Nephron progenitor cell (in vitro differentiated cells): ENCODE measurements at places on chromosomes 5 and 9.

DNA sequence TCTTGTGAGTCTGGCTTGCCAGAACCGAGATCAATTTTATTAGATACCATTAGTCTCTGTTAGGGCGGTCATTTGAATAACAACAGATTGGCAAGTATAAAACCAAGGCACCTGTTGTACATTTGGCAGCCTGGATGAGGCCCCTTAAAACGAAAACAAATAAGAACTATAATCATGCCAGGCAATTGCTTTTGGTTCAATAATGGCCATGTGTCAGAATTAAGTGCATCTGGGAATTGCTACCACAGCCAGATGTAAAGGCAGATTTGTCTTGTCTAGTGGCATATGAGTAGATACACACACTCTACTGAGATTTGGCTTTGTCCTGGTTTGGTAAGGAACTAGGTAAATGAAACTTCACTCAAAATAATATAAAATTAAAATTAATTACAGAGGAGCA lies 1046.2 kb upstream of the DMAC1 start:
- DNase-seq = no peak

GRCh38 chr9:134617246-134617645 lies 24.4 kb upstream of the COL5A1 start:
- no peak for DNase-seq

DNA sequence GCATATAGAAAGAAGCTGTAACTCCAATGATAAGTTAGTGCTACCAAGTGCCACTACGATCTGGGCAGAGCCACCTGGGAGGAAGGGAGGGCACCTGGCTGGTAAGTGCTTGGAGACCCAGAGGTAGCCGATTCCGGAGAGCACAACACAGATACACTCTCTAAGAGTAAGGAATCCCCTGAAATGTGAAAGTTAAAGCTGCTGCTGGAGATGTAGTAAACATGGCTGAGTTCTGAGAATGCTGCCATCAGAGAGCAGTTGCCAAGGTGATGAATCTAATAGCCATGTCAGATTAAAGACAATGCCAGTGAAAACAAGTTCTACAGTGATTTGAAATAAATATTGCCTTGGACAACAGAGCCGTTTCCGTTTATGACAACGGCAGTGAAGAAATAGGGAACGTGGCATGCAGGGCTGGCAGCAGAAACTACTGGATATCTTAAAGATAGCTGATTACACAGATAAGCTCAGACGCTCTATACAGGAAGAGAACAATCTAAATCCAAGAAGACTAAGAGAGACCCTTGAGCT lies 561.2 kb upstream of the C9orf72 start:
- no peak for DNase-seq

DNA sequence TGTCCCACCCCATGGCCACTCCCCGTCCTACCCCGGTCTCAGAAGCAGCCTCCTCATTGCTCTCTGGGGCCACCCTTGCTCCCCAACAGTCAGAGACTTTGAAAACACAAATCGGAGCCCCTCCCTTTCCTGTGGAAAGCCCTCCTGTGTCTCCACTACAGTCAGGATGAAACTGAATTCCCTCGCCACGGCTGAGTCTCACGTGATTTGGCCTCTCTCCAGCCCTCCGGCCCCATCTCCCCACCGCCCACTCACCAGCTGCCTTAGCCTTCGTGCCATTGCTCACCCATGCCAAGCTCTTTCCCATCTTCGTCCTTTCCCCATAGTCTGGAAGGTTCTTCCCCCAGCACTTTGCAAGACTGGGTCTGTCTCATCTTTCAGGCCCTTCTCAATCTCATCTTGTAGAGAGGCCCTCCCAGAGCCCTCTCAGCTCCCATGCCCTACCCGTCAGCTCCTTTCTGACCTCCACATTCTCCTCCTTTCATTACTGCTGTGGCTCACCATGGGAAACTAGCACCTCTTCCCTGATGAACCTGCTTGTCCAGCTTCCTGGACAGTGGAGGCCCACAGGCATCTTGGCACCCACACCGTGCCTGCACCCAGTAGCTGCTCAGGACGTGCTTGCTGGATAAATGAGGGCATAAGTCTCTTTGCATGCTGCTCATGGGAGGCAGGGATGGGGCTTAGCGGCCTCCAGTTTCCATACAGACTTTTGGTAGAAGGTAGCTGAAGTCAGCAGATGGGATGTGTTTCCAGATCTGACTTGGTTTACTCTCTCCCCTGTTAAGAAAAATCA lies 126.4 kb upstream of the COL5A1 start:
- no peak for DNase-seq

DNA sequence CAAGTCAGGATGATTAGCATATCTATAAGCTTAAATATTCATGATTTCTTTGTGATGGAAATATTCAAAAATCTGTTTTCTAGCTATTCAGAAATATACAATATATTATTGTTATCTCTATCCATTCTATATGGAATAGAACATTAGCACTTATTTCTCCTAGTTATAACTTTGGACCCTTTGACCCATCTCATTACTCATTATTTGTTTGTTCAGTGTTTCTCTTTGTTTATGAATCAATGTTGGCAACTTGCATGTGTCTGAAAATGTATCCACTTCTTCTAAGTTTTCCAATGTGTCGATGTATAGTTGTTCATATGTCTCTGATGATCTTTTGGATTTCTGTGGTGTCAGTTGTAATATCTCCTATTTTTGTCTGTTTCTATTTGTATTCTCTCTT lies 1059.3 kb downstream of the CDH9 start:
- DNase-seq = no peak

GRCh38 chr5:78627175-78627574 lies 21.4 kb downstream of the LHFPL2 start:
- DNase-seq = no peak

- peak; percentile 49 for DNase-seq
Observed at GRCh38 chr5:171615705-171616640, 169.6 kb upstream of the SMIM23 start.

- no peak for DNase-seq
Observed at GRCh38 chr5:159041444-159042198, 58.1 kb downstream of the EBF1 start.
